ENCODE measurements at places on chromosomes 1 and 21. TPM values are rescaled to one million over a fixed set of nuclear protein-coding genes. Genes with fewer than 3 reads are reported as not detected.

GRCh38 chr1:111334169-111334568 is 43.5 kb downstream of the CHIA start:
- no peak for DNase-seq
- no peaks in the 10 kb centered on the region for H3K27me3 ChIP-seq

- H3K4me3 ChIP-seq, result no peak overlapping the region
- no peaks in the 10 kb centered on the region for H3K4me1 ChIP-seq
- no peak for DNase-seq
These were observed 96.5 kb downstream of the GREM2 start for GRCh38 chr1:240515505-240515904.

GRCh38 chr1:201893431-201893830 is 4.7 kb downstream of the SHISA4 start:
- no peak overlapping the region for H3K4me3 ChIP-seq
- H3K36me3 ChIP-seq, result peaks cover 3% of the 10 kb centered on the region
- peaks cover 24% of the 10 kb centered on the region for H3K27me3 ChIP-seq
- no peak for DNase-seq
- no peak overlapping the region for H3K27ac ChIP-seq

DNA sequence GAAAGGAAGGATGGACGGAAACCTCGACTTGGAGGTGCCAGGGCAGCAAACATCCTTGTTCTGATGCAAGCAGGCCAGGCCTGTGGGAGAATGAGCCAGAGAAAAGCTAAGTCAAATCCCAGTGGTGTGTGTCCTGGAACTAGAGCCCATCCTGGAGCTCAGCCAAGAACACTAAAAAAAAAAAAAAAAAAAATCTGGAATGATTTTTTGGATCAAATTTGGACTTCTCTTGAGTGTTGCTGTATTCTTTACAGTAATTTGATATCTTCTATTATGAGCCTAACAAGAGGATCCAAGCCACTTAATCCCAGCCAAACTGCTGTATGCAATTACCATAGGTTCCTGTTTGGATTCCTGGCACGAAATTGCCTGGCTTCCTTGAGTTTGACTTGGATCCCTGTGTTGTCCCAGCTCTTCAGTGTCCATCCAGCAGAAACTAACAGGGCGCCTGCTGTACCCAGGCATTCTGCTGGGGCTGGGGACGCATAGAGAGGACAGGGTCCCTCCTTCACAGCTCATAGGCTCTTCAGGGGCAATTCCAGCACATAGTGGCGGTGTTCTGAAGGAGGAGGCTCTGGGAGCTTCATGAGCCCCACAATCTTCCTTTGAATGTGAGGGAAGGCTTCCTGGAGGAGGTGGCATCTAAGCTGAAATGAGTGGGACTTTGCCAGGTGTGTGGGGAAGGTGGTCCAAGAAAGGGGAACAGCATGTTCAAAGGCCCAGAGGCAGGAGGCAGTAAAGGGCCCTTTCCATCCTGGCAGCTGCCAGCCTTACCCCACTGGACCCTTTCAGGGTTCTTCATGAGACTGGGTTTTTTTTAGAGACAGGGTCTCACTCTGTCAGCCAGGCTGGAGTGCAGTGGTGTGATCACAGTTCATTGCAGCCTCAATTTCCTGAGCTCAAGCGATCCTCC is 24.7 kb downstream of the EPHX1 start:
- no peak for DNase-seq
- H3K36me3 ChIP-seq, result no peaks in the 10 kb centered on the region
- H3K4me1 ChIP-seq, result no peaks in the 10 kb centered on the region
- H3K4me3 ChIP-seq, result no peak overlapping the region

DNA sequence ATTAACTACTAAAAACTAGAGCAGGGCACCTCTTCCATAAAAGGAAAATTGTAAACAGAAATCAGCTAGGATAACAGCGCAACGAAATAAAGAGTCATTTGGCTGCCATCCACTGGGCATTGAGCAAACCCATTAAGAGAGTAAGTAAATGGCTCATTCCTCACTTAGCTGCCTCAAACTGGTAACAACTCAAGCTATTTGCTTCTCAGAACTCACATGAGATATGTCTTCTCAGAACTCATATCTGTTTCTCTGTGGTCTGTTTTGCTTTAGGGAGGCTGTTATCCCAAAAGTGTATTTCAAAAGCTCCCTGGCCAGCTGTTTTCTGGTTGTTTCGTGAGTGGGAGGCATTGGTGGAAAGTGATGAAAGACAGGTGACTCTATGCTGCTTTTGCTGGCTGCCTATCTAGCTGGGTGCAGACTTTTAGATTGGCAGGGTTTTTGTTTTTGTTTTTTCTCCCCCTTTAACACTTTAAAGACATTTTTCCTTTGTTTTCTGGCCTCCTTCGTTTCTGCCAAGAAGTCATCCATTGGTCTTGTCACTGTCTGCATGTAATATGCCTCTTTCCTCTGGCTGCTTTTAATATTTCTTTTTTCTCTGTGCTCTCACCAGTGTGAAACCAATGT is 269.2 kb upstream of the RGS18 start:
- no peaks in the 10 kb centered on the region for H3K27me3 ChIP-seq
- H3K4me3 ChIP-seq, result no peak overlapping the region
- H3K4me1 ChIP-seq, result no peaks in the 10 kb centered on the region
- H3K27ac ChIP-seq, result no peak overlapping the region
- DNase-seq, result no peak

DNA sequence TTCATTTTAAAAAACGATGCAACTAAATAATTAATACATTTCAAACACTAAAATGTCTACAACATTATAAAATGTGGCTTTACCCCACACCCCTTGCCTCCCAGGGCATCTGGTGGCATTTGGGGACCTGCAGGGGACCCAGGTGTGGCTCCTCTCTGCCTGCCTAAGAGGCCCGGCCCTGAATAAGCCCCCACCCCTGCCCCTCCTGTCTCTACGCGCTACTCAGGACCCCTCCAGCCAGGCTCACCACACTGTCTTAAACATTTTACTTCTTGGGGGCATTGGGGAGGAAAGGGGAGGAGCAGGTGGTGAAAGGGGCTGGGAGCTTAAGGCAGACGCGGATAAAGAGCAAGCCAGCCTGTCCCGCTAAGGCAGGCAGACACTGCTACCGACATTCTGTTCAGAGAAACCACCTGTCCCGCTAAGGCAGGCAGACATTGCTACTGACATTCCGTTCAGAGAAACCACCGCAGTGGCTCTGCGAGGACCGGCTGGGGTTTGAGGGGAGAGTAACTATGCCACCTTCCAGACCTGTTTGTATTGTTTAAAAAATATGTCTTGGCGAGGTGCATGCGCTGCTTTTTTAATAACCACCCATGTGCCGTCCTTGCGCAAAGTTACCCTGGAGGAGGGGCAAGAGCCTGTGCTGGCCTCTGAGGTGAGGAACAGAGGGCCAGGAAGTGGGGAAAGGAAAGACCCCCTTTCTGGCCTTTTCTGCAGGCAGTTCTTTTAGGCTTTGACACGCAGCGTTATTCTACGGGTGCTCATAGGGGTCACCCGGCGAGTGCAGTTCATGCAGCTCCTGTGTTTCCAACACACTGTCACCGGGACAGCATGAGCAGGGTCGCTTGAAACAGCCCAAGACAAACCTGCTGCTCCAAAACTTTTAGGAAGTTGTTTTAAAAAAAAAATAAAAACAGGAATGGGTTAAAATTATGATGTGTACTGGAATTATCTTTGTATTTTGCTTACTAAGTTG is 51.3 kb upstream of the RIPK4 start:
- no peak for DNase-seq
- H3K27ac ChIP-seq, result no peak overlapping the region
- no peak overlapping the region for H3K4me3 ChIP-seq

DNA sequence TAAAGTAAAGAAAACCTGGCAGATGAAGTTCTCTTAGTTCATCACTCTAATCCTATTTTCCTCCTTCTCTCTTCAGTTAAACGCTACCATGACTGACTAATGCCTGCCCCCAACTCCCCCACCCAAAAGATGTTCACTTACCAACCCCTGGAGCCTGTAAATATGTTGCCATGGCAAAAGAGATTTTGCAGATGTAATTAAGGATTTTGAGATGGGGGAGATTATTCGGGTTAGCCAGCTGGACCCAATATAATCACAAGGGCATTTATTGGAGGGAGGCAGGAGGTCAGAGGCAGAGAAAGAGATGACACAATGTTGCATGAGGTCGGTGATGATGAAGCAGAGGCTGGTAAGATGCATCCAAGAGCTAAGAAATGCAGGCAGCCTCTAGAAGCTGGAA is 69.3 kb upstream of the PPP2R5A start:
- H3K27ac ChIP-seq, result no peak overlapping the region
- no peak for DNase-seq
- no peaks in the 10 kb centered on the region for H3K36me3 ChIP-seq
- H3K4me3 ChIP-seq, result no peak overlapping the region
- peaks cover 19% of the 10 kb centered on the region for H3K4me1 ChIP-seq

DNA sequence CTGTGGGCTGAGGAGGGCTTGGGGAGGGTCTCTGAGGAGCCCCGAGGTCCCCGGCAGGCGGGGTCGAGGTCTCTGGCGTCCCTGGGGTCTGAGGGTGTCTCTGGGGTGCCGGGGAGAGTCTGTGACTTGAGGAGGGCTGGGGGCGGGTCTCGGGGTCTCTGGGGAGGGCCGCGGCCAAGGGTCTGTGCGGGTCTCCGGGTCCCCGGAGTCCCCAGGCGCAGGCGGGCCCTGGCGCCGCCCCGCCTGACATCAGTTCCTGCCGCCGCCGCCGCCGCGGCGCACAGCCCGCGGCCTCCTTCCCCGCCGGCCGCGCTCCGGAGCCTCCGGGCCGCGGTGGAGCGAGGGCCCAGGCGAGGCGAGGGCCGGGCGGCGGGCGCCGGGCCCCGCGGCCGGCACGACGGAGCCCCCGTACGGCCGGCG is at the start of gene PLEKHM2:
Gene PLEKHM2 (plus strand): TSS at position 279 of the 420 bp plus-strand sequence. CDS start 239 bp downstream, outside the sequence.
- peak; percentile 43 for DNase-seq
- H3K27ac ChIP-seq, result peak within 1 kb of the TSS; percentile 73

DNA sequence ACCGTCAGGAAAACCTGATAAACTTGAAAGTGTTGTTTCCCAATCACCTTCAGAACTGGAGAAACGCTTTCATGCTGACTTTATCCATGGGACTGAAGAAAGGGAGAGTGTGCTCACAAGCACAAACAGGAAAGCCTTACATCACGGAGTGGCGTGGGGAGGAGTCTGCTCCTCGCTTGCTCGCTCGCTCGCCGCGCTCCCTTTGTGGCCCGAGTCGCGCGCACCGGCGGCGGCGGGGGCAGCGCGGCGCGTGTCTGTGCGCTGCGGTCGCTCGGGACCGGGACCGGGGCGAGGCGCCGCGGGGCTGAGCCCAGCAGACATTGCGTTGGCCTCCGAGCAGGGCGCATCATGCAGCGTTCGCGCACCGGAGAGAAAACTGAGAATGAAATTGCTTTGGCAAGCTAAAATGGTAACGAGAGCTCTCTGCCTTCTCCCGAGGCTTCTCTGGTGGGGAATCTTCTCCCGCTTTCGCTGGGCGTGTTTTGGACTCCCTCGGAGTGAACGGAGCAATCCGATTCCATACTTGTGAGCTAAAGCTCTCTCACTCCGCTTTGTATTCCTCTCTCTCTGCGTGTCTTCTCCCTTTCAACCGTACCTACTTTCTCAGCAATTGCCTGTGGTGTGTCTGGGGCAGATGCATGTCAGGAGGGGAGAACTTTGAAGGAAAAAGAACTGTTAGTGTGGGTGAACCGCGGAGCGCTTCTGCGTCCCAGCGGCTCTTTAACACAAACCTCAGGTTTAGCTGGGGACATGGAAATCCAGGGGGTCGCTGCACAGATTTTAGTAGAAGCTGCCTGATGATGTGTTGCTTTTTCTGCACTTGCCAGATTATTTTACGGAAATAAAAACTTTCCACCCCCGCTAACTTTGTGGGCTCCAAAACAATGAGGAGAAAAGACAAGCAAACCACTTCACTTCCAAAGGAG is at the start of gene RGL1:
Gene RGL1 (plus strand): TSS at position 205 of the 926 bp plus-strand sequence. CDS start 178 bp downstream, at position 383.
- H3K4me1 ChIP-seq, result peaks cover 17% of the 10 kb centered on the region
- no peak within 1 kb of the TSS for H3K27ac ChIP-seq
- DNase-seq, result peak; percentile 27
- H3K27me3 ChIP-seq, result peaks cover 15% of the 10 kb centered on the region
- H3K4me3 ChIP-seq, result peak within 1 kb of the TSS; percentile 83
- H3K36me3 ChIP-seq, result peaks cover 6% of the 10 kb centered on the region

DNA sequence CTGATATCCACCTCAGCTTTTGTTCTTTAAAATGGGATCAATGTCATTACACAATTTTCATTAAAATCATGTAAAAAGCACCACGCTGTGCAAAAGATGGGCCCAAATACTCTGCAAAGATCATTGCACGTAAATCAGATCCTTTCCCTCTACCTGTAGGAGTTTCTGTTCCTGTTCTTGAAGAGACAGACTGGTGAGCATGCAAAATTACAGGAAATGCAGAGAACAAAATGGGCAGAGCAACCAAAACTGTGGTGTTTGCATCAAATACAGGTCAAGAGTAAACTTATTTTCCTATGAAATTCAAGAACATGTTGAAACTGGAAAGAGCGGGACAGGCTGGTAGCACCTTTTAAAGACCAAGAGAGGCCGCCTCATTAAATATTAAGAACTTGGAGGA is 294.9 kb upstream of the ADGRL2 start:
- DNase-seq, result no peak
- H3K36me3 ChIP-seq, result no peaks in the 10 kb centered on the region
- H3K4me1 ChIP-seq, result no peaks in the 10 kb centered on the region
- no peaks in the 10 kb centered on the region for H3K27me3 ChIP-seq

DNA sequence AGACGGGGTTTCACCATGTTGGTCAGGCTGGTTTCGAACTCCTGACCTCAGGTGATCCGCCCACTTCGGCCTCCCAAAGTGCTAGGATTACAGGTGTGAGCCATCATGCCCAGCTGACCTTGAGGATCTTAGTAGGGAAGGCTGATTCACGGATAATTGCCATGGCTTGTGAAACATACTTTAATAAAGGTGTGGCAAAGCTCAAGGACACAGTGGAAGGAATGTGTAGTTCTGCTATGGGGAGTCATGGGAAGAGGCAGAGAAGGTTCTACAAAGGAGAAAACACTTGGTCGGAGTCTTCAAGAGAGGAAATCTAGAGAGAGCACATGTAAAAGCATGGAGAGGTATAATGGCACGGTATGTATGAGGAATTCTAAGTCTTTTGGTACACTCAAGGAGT is 12.7 kb upstream of the PTCH2 start:
- no peak for DNase-seq
- peaks cover 22% of the 10 kb centered on the region for H3K36me3 ChIP-seq
- H3K27ac ChIP-seq, result no peak overlapping the region
- H3K4me3 ChIP-seq, result no peak overlapping the region

- H3K4me3 ChIP-seq, result peak overlapping the region; percentile 45
- H3K4me1 ChIP-seq, result peaks cover 13% of the 10 kb centered on the region
- H3K27me3 ChIP-seq, result no peaks in the 10 kb centered on the region
These were observed 876 bp upstream of the CATSPERE start for GRCh38 chr1:244460197-244460596.

The SLC35A3 gene
- total RNA-seq, result 15.9 TPM

The SERPINC1 gene
- total RNA-seq, result not detected

The SELL gene
- total RNA-seq, result 64.9 TPM

The RIPK4 gene
- not detected for total RNA-seq

The KCNA2 gene
- total RNA-seq, result 0.21 TPM

The KDM5B gene
- 84.6 TPM for total RNA-seq

Data from activated T-helper 2 cell treated with anti-CD3 and anti-CD28 coated beads, Interferon-gamma antibody, Interleukin-2, Interleukin-4, amounts not matched to agents 10 μg/mL and 5 μg/mL and 100 μg/mL, durations not matched to agents 14 hours and 24 hours and 36 hours (primary cell).